NCI-H460 (cell line): ENCODE measurements at places on chromosomes 7 and 10. TPM values are rescaled to one million over a fixed set of nuclear protein-coding genes. Genes with fewer than 3 reads are reported as not detected.

DNA sequence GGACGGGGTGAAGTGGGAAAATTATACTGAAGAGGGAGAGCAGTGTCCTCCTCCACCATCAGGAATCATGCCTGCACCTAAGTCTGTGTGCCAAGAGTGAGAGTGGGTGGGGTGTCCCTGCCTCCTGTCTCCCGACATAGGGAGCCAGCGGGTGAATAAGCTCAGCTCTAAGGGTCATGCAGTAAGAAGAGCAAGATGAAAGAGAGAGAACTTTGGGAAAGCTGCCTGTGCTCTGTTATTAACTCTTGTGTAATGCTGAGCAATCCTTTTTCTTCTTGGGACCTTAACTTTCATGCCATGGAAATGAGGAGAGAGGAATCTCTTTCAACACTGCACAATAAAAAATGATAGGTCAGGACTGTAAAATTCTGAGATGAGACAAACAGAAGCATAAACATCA lies 7.9 kb upstream of the TCAF1 start:
- no peak for DNase-seq

GRCh38 chr7:108252177-108252576 lies 122.0 kb upstream of the LAMB4 start:
- no peak for DNase-seq

DNA sequence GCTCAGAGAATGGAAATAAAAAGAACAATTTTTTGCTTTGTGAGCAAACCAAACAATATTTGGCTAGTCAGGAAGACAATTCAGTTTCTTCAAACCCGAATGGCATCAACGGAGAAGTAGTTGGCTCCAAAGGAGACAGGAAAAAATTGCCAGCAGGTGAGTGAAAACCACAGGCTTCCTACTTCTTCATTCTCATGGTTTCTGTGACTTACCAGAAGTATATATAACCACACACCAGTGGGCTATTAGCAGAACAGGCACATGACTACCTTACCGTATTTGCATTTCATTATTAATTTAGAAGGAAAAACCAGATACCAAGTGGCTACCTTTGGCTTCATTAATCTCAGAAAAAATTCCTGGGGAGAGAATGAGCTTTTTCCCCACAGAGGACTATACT lies 8.8 kb downstream of the TDRD1 start:
- no peak for DNase-seq

Gene DBF4
- total RNA-seq = 57.0 and 58.6 TPM in 2 replicates

DNA sequence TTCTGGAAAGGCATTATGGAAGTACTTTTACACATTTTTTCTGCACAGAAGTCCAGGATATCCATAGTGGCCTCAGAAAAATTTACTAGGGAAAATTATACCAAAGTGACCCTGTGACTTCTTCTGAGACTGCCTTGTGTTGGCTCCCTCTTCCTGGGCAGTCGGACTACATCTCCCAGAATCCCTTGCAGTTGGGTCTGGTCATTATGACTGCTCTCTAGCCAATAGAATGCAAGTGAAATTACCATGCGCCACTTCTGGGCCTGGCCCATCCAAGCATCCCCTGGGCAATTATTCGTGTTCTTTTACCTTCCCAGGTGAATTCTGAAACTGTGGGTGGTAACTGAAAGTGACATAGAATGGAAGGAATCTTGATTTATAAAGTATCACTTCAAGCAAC lies 430.9 kb downstream of the ACTR3B start:
- DNase-seq = no peak

GRCh38 chr7:79063019-79063698 lies 390.3 kb downstream of the MAGI2 start:
- DNase-seq = no peak

- DNase-seq = no peak
Observed at GRCh38 chr7:69700331-69700730, 102.1 kb downstream of the AUTS2 start.
